ENCODE measurements at places on chromosomes 6 and 20.

- DNase-seq: no peak
These were observed 35.3 kb downstream of the DUSP22 start for GRCh38 chr6:327538-328116.

- no peak for DNase-seq
These were observed 26.2 kb downstream of the CYP39A1 start for GRCh38 chr6:46626228-46626909.

DNA sequence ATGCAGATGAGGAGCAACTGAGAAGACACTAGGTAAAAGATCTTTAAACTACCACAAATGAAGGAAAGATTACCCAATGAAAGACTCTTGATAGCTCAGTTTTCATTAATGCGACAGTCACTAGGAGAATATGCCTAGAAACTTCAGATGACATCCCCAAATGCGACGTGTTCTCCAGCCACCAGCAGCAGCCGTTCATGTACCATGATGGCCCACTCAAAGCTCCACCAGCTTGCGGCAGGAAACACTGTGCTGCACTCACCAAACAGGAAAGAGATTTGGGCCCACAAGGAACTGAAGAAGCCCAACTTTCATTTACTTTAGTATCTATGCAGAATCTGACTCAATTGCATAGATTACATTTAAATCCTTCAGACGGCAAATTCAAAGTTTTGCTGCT, 7.5 kb downstream of the DIDO1 start:
- peak; percentile 68 for DNase-seq

GRCh38 chr6:157283330-157283898, 39.9 kb downstream of the TMEM242 start:
- no peak for DNase-seq

DNA sequence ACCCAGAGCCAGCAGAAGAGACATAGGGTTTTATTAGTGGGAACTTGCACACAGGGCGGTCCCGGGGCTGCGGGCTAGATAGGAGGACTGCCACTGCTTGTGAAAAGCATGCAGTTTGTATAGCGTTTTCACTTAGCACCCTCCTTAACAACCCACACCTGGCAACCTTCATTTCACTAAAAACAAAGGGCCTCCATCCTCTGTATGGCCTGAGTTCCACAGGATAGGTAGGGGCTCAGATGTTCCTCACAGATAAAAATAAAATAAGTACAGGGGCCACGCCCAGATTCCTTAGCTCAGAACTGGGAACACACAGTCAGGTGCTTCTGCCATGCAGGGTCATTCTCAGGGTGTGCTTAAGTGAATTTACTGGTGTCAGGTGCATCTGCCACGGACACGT, 39.8 kb downstream of the GPR6 start:
- DNase-seq: no peak

DNA sequence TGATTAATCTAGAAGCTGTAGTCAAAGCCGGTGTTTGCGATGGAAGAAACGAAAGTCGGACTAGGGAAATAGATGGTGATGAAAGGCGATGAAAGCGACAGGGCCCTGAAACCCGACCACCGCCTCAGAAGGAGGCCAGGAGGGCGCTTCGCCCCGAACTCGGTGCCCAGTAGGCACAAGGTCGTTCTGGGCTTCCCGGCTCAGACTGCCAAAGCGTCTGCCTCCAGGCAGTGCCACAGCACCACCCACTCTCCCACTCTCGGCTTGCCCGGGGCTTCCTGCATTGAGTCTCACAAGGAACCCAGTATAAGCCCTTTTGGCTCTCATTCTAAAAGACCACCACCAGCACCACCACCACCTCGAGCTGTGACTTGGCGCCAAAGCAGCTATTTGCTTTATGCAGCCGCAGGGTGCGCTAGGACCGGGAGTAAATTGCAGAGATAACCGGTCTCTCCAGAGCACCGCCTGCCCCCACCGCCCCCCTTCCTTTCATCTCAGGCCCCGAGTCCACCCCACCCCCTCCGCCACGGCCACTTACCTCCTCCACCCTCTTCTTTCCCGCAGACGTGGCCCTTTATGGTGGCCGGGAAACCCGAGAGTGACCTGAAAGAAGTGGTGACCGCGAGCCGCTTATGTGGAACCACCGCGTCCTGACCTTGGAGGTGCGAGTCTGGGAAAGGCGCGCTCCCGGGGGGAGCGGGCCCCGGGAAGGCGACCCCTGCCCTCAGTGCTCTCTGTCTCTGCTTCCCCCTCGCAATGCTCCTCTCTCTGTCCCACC, 2.4 kb downstream of the TCF21 start:
- no peak for DNase-seq

DNA sequence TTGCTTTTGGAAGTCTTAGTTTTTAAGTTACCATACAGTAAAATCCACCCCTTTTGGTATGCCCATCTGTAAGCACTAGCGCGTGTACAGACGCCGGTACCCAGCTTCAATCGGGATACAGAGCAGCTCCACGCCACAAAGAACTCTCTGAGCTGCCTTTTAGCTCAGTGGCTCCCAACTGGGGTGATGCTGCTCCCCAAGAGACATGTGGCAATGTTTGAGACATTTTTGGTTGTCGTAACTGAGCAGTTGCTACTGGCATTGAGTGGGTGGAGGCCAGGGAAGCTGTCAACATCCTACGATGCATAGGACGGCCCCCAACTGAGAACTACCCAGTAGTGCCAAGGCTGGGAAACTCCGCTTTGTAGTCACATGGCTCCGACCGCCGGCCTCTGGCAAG, 73.3 kb downstream of the BMP7 start:
- no peak for DNase-seq

- DNase-seq: no peak
These were observed 296.5 kb downstream of the SMOC2 start for GRCh38 chr6:168737481-168737880.

DNA sequence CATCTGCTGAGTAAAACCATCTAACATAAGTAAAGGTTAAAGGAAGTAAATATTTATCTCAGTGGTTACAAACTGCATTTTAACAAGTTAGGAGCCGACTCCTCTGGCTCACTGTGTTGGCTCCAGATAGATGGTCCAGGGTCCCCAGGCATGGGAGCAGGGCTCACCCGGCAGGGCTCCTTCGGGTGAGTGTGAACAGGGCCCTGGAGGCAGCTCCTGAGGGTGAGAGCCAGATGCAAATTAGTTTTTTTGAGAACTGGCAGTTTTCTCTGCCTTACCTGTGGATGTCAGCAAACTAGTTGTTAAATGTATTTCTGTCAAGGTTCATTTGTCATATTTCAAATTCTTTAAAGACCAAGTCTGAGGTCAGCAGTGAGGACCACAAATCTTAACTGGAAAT, 21.5 kb downstream of the TPBG start:
- DNase-seq: no peak

DNA sequence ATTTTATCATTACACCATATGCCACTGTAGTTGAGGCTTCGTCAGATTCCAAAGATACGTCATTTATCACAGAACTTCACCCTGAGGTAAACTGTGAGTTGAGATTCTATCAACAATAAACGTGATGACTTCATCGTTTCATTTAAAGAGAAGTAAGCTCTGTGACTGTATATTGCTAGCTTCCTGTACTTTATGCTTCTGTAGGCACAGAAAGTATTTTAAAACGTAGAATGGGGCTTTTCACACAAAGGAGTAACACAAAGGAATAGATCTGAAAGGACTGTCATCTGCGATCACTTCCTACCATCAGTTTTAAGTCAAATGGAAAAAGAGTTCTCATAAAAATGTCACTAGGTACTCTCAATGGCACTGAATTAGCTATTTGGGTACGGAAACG, 234.4 kb upstream of the MCHR2 start:
- DNase-seq: no peak

- DNase-seq: no peak
These were observed 35.6 kb upstream of the DTNBP1 start for GRCh38 chr6:15698471-15698870.

- no peak for DNase-seq
These were observed 28.4 kb upstream of the APMAP start for GRCh38 chr20:25020901-25021301.

- DNase-seq: no peak
These were observed 128.6 kb upstream of the HS3ST5 start for GRCh38 chr6:114471450-114471849.

GRCh38 chr6:116287689-116288282, 8.1 kb upstream of the TSPYL1 start:
- DNase-seq: no peak

- DNase-seq: no peak
These were observed 659 bp downstream of the PRDM1 start for GRCh38 chr6:106086814-106087175.

DNA sequence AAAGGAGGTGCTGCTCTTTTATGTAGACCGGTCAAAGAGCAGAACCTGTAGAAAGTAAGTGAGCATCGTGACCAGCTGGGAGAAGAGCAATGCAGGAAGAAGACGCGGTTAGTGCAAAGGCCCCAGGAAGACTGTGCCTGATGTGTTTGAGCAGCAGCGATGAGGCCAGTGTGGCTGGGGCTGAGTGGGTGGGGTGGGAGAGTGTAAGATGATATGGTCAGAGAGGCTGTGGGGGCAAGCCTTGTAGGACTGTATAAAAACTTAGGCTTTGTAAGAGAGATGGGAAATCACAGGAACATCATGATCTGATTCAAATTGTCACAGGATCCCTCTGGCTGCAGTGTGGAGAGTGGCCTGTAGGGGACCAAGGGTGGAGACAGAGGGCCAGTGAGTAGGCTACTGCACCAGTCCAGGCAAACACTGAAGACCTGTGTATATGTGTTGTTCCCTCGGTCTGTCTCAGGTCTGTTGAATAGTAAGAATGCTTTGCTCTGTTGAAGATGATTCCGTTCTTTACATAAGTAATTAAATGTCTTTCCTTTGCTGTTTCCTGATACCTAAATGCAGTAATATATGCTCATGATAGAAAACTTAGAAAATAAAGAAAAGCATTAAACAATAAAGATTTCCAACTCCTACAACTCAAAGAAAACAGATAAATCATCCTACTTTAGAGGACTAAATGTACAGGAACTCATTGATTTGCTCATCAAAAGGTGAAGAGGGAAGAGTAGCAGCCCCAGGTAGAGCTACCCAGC, 23.6 kb upstream of the WFDC2 start:
- DNase-seq: no peak

- DNase-seq: no peak
These were observed 32.0 kb upstream of the POPDC3 start for GRCh38 chr6:105211831-105212230.

GRCh38 chr6:53979468-53980067, 131.7 kb upstream of the MLIP start:
- no peak for DNase-seq

DNA sequence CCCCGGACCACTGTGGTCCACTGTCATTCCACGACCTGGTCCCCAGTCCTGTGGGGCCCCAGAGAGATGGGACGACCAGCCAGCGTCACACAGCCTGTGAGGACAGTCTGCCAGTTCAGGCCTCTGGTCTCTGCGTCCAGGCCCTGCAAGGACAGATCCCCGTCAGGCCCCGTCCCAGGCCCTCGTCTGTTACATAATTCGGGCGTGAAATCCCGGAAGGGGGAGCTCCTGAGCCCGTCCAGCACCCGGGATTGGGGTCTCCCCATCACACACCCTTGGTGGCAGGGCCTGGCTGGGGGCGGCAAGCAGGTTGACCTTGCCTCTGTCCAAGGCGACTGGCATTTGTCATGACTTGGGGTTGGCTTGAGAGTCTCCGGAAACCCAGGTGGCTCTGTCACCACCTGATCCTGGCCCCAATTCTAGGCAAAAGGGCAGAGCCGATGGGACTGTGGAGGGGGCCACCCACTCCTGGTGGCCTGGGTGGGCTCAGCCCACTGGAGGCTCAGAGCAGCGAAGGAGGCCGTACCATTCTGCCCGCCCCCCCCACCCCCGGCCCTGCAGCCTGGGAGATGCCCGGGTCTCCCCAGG, 73.8 kb upstream of the GATA5 start:
- DNase-seq: no peak

DNA sequence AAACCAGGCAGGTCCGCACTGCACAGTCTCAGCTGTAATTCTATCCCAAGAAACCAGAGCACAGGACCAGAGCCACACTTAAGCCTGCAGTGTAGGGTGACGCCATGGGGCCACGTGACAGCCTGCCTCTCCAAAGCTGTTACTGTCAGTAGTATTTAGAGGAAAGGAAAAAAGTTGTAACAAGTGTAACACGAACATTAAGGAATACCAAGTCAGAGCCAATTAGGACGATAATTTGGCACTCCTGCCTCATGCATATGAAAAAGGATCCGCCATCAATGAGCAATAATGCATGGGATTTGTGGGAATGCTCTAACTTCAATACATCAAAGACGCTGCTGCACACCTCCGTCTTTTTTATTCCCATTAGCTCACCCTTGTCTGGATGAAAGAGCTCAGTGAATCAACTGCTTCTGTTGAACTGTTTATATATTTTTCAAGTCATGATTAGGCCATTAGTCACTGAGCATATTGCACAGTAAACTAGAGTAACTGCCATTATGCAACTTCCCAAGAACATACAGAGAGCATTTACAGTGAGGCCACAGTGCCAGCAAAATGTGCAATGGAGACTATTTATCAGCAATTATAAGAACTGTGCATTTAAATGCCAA, 79.9 kb downstream of the ATXN1 start:
- no peak for DNase-seq

Data from CD8-positive, alpha-beta memory T cell (primary cell).